ENCODE measurements at places on chromosomes 7 and 10.

DNA sequence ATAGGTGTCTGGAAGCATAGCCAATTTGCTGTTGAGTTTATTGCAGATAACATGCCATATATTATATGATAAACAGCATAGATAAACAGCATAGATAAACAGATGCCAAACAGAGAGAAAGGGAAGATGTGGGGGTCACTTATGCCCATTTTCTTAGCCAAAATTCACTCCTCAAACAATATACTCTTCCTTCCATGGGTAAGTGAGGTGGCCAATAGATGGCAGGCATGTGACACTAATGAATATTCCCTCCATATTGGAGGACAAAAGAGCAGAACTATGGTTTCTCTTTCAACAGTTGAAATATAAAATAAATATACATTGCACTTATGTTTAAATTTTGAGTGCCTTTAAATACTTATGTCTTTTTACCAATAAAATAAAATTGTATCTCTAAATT is 1212.8 kb downstream of the REEP3 start:
- DNase-seq: no peak

DNA sequence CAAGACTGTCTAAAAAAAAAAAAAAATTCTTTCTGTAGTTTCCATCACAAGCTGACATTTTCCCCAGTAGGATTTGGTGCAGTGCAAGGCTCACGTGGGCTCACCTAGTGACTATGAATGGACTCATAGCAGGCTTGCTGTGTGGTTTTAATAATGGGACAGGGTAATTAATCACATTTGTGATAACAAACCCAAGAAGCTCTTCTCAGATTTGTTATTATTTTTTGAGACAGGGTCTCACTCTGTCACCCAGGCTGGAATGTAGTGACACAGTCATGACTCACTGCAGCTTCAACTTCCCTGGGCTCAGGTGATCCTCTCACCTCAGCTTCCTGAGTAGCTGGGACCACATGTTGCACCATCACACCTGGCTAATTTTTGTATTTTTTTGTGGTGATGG is 40.0 kb downstream of the NACAD start:
- no peak for DNase-seq

DNA sequence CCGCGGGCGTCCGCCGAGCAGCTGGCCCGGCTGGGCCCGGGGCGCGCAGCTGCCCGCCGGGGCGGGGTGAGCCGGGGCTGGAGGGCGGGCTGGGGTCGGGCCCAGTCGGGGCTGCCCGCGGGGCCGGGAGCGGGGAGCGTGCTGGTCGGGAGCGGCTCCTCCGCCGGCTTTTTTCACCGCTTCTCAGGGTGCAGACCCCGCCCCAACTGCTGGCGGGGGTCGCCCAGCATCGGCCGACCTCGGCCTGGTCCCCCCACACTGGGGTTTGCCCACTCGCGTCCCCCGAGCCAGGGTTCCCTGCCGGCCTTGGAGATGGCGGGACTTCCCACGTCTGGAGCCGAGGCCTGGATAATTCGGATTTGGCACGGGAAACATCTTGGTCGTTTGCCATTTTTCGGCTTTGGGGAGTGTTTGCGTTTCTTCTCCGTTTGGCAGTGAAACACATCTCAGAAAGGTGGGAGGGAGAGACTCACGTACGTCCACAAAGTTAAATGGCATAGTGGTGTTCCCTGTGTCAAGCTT is 432 bp downstream of the TMEM248 start:
- no peak for DNase-seq

- DNase-seq: no peak
Observed at GRCh38 chr7:8515640-8516185, 82.3 kb downstream of the NXPH1 start.

- no peak for DNase-seq
Observed at GRCh38 chr10:98477861-98478260, 31.1 kb upstream of the HPS1 start.

DNA sequence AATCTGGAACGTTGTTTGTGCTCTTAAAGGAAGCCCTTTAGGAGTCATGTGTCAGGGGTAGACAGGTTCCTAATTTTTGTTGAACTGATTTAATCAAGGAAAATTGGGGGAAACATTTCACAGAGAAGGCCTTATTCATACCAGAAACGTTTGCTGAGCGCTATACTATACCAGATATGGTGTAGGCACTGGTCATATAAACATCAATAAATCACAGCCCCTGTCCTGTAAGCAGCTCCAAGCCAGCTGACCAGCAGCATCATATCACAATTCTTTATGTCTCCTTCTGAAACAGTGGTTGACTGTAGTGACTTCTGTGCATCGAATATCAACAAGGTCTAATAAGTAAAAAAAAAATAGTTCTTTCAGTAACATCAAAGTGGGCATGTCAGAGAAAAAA is 1.1 kb downstream of the TMEM178B start:
- no peak for DNase-seq

- DNase-seq: no peak
Observed at GRCh38 chr10:111435871-111436270, 359.0 kb downstream of the ADRA2A start.

DNA sequence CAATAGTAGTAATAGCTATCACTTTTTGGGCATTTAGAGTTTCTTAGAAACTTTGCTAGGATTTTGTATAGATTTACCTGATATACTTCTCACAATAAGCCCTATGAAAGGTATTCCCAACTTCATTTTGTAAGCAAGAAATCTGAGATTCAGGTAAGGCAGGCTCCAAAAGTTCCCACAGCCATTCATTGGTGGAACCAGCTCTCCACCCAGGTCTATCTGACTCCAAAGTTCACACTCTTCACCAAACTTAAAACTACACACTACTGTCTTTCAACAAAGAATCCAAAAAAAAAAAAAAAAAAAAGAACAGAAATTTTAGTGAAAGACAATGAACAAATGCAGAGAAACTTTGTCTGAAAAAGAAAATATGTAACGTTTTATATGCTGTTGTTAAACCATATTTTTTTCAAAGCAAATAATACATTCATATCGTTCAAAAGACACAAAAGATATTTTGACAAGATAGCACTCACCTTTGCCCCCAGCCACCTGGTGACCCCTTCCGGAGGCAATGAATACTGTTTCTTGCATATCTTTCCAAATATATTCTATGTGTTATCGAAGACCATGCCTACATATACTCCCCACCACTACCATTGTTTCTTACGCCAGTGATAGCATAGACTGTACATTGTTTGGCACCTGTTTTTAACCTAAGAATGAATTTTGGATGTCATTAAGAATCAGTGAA is 108.2 kb downstream of the C1GALT1 start:
- no peak for DNase-seq

- DNase-seq: no peak
Observed at GRCh38 chr10:81866753-81867152, 8.2 kb upstream of the NRG3 start.

DNA sequence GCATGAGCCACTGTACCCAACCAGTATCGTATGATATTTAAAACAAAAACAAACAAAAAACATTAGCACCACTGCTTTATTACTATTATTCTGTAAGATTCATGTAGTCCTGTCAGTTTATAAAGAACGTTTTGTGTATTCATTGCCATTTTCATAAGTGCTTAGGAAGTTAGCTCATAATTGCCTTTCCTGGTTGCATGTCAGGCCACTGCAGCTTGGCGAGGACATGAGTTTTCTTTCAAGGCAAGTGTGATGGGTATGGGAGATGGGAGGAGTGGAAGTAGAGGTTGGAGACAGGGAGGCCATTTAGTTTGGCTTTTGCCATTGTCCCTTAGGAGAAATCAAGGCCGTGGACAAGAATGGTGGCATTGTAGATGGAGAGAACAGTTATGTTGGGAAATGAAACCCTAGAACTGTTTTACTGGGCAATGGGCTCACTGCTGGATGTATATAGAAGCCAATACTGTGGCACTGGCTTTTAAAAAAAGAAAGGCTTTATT is 48.9 kb downstream of the TYW1 start:
- DNase-seq: no peak

- DNase-seq: no peak
Observed at GRCh38 chr7:57256637-57257375, 124.6 kb upstream of the ZNF479 start.

GRCh38 chr10:72243822-72244437 is 27.9 kb upstream of the ASCC1 start:
- DNase-seq: no peak

DNA sequence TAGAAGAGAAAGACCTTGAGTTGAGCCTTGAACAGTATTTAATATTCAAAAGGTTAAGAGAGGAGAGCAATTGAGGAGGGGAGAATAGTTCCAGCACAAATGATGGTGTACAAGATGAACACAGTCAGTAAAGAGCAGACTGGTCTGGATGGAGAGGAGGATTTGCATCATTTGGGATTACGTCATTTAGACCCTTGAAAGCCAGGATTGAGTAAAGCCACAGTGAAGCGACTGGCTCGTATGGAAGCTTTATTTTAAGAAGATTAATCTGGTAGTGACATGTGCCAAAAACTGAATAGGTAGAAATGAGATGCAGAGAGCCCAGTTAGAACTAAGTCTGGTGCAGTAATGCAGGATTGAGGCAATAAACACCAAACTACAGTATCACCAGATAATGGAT is 52.6 kb downstream of the TRUB1 start:
- DNase-seq: no peak

DNA sequence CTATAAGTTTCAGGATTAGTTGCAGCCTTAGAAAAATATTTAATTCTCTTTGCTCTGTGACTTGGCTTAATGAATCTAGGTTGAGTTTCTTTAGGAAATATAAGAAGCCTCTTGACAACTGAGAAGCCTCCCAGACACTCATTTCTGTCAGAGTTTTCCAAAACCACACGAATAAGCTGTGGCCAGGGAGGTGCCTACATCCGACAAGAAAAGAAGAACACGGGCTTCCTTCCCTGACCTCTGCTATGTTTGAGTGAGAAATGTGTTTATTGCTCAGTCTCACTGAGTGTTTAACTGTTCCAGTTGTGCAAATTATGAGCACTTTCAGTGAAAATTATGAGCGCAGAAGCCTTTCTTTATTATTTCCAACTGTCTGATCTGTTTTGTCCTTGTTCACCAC is 105.0 kb downstream of the TRIL start:
- DNase-seq: no peak

DNA sequence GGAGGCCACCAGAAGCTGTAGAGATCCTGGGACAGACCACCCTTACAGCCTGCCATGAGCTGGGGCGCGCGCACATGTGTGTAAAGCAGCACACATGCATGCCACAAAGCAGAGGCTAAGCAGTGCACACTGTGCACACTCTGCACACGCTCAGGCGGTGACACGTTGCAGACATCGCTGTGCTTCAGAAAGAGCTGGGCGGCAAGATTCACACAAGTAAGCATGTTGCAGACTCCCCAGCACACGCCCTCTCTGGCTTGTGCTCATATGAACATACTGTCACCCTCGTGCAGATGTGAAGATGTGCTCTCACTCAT is 478.9 kb downstream of the DNAJB6 start:
- no peak for DNase-seq

DNA sequence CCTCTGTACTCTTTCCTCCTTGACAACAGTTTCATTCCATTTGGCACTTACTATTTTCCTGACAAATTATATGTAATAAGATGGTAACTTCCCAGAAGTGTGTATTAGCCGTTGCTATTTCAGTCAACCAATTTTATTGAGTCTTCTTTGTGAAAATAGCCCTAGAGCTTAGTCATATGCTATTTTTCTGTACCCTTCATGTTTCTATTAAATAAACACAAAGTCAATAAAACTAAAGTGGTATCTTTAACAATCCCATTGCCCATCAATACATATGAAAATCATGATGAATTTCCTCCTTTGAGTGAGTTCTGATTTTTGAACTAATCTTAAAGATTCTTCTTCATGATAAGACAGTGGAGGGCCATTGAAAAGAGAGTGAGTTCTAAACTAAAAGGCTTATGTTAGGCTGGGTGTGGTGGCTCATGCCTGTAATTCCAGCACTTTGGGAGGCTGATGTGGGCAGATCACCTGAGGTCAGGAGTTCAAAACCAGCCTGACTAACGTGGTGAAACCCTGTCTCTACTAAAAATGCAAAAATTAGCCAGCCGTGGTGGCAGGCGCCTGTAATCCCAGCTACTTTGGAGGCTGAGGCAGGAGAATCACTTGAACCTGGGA is 5.9 kb upstream of the MYPN start:
- no peak for DNase-seq

DNA sequence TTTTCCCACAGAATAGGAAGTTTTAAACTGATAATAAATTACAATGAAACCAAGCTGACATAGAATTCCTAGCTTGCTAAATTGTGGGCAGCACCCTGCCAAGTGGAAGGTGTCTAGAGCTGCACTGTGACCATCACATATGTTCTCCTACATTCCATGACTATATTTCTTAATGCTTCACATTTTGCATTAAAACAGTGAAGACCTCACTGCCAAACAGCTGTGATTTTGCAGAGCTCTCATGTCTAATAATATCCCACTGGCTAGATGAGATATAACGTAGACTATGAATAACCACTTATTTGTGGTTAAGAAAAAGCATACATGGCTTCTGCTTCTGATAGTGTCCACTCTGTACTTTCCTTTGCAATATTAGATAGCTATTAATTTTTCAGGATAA is 228.3 kb upstream of the TEX47 start:
- no peak for DNase-seq

DNA sequence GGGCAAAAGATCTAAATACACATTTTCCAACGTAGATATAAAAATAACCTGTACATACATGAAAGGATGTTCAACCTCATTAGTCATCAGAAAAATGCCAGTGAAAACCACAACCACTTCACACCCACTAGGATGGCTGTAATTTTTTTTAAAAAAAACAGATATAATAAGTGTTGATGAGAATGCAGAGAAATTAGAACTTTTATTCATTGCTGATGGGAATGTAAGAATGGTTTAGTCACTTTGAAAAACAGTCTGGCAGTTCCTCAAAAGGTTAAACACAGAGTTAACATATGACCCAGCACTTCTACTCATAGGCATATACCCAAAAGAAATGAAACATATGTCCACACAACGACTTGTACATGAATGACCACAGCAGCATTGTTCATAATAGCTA is 32.3 kb upstream of the PRKCQ start:
- DNase-seq: no peak

GRCh38 chr10:58806970-58807628 is 294.4 kb downstream of the BICC1 start:
- no peak for DNase-seq

DNA sequence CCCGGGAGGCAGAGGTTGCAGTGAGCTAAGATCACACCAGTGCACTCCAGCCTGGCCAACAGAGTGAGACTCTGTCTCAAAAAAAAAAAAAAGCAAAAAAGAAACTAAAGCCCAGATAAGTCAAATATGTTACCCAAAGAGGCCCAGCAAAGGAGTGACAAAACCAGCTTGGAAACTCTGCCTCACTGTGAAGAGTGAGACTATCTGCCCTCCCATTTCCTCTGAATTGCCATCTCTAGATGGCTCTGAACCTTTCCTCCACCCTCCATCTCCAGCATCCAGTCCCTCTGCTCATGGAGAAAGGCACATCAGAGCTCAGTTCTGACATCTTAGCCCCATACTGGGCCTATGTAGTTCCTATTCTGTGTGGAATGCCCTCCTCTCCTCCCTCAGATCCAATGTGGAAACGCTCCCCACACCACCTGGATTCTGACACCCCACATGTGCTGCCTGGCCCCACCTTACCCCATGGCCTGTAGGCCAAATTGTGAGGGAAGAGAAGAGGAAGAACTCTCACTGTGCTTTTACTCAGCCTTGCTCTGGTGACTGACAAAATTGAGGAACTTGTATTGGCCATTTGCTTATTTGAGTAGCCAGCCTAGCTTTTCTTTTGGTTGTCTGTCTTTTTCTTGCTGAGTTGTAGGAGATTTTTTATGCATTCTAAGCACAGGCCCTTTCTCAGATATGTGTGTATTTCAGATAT is 18.0 kb upstream of the NUDCD3 start:
- DNase-seq: no peak

GRCh38 chr7:96426685-96427084 is 104.8 kb upstream of the SLC25A13 start:
- no peak for DNase-seq

Measured in stimulated activated CD8-positive, alpha-beta memory T cell treated with anti-CD3 and anti-CD28 coated beads, Interleukin-2, amount 100 ng/mL, for 48 hours (primary cell).